Memory B cell (primary cell): ENCODE measurements at places on chromosomes 2 and 18.

- no peak for DNase-seq
These were observed 84.3 kb upstream of the FSHR start for GRCh38 chr2:49238604-49238960.

- no peak for DNase-seq
These were observed 104.8 kb downstream of the PPP1R1C start for GRCh38 chr2:182090486-182090885.

DNA sequence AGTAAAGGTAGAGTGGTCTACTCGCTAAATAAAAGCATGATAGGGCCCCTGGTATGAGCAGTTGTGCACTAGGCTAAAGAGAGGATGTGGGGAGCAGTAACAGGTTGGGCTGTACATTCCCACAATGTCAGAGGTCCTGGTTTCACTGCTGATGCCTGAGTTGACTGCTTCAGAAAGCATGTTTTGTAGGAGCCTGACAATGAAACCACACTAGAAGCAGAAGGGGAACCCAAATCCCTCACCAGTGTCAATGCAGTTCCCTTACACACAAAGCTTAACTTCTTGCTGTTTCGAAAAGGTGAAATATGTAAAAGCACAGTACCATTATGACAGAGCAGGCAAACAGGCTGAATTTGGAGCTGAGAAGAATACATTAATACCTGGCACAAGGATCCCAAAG lies 291.7 kb upstream of the KYNU start:
- DNase-seq: no peak

GRCh38 chr2:168811696-168812095 lies 9.3 kb downstream of the NOSTRIN start:
- no peak for DNase-seq

- no peak for DNase-seq
These were observed 53.4 kb downstream of the TCF4 start for GRCh38 chr18:55534547-55534946.

DNA sequence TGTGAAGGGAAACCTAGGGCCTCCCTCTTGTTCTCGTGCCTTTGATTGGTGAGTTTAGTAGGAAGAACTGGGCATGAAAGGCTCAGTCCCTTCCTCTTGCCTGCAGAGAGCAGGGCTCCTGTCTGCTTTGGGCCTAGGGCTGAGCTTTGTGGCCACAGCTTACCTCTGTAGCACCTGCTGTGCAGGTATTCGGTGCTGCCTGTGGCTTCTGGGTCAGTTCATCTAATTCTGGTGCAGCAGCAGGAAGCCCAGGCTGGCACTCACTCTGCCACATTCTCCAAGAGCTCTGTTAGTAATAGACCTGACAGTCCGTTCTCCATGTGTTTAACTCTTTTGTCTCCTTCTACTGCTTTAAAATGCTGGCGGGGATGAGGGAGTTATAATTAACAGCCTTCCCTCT lies 96.5 kb downstream of the DLGAP1 start:
- no peak for DNase-seq

DNA sequence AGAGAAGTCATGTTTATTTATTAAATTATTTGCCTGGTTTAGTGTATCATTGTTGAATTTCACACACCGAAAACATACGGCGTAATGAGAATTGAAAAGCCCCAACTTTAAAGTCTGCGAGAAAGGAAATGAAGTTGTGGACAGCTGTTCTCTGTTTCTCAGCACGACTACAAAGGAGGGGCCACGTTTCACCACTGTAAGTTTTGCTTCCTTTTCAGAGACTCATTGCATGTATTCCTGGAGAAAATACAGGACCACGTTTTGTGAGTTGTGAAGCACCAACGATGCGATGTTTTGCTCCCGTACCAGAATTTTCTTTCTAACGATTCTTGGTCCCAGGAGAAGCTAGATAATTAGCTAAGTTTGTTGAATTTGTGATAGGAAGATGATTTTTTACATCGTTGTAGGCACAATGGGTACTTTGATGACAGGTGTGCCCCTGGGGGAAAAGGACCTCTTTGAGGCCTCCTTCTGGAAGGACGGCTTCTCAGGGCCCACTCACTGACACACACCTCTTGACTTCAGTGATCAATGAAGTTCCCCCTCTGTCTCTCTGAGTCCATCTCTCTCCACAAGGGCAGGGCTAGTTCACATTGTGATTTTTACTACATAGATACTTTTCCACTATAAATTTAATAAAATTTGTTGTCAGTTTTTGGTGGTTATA lies 23.7 kb upstream of the ACKR3 start:
- DNase-seq: no peak

DNA sequence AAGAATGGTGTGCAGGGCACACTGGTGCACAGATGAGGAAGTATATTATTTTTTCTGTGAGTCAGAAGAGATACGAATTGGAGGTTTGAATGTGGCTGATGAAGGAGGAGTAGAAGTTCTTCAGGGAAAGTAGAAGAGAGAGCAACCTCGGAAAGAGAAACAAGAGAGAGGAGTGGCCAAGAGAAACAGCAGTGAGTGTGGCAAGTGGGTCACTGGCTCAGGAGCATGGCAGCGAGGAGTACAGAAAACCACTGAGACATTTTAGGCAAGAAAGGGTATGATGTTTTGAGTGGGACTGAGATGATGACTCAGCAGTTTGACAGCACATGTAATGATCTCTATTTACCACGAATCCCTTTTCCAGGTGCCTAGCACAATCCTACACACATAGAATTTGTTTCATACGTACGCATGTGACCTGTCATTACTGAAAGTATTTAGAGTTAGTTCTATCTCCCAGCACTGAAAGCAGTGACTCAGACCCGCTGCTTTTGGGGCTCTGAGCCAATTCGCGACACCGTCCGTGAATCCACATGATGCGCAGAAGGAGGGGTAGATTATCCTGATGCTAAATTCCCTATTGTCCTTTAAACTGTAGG lies 915.4 kb downstream of the DCDC2C start:
- no peak for DNase-seq

DNA sequence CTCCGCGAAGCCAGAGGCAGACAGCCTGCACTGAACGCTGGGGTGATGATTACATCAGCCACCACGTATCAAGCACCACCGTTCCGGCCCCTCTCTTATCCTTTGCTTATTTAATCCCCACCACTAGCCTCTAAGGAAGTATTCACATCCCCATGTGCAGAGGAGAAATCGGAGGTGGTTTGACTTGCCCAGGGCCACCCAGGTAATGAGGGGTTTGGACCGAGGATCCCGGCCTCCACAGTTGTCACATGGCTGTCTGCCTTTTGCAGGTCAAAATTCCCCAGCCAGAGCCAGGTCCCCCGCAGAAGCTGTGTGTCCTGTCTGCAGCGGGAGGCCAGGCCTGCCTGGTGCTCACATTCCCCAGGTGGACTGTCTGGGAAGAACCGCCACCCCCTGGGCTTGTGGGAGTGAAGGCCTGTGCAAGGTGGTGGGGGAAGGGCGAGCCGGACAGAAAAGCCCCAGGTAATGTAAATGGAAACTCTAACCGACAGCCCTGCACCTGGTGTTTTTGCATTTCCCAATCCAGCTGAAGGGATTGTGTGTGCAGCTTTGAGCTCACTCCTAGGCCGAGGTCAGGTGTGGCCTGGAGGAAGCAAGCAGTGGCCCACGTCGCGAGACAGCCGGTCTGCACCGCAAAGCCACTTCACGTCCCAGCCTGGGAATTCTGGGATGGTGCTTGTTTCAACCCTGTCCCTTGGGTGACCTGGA lies 108.5 kb upstream of the ID2 start:
- DNase-seq: no peak

DNA sequence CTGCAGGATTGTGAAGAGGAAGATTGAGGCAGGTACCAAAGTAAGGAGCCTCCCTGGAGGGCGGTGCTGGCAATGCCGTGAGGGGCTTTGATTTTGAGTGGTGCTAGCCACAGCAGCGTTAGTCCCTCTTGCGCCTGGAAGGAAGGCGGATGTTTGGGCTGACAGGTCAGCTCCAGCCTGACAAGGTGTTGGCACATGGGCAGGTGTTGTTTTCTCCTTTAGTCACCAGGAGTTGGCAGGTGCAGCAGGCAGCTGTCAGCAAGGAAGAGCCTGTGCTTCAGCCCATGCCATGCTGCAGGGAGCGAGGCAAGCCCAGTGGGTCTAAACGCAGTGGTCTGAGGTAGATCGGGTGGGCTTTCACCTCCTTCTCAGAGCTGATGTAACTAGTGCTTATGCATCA lies 8.5 kb downstream of the SEC11C start:
- DNase-seq: no peak

- no peak for DNase-seq
These were observed 1089.9 kb upstream of the SLC39A10 start for GRCh38 chr2:194566907-194567660.

DNA sequence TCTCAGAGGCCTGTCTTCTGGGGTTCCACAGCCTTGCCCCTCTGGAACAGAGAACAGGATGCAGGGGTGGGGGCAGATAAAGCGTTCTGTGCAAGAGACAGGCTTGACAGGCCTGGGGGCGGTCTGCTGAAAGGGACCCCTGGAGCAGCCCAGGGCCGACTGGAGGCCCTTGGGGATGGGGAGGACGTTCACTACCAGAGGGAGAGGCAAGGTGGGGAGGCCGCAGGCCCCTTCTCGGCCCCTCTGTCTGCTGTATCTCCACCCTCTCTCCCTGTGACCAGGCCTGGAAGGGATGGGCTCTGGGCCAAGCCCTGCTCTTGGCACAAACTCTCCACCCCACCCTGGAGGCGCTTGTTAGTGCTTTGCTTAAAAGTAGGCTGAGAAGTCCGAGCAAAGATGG lies 27.3 kb upstream of the INHBB start:
- no peak for DNase-seq

DNA sequence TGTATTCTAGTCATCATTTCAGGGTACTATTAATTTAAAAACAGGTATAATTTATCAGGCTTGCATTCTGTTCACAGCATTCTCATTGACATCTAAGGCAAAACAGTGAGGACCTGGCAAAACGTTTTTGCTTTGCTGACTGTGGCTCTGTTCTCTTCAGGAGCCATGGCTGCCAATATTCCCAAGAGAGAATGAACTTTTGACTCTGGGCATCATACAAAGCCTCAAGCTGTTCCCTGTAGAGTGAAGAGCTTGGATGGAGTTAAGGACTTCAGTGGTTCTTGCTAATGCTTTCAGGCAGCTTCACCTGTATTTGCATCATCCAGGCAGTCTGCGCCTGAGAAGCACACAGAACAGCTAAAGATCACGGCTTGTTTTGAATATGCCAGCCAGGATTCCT lies 65.9 kb upstream of the CAVIN2 start:
- no peak for DNase-seq

- DNase-seq: no peak
These were observed 34.5 kb downstream of the SLC4A3 start for GRCh38 chr2:219661955-219662395.

GRCh38 chr18:22214731-22215528 lies 45.5 kb downstream of the GATA6 start:
- DNase-seq: no peak
